Globus pallidus (tissue), 1 donor: ENCODE measurements at places on chromosomes 13 and 19.

DNA sequence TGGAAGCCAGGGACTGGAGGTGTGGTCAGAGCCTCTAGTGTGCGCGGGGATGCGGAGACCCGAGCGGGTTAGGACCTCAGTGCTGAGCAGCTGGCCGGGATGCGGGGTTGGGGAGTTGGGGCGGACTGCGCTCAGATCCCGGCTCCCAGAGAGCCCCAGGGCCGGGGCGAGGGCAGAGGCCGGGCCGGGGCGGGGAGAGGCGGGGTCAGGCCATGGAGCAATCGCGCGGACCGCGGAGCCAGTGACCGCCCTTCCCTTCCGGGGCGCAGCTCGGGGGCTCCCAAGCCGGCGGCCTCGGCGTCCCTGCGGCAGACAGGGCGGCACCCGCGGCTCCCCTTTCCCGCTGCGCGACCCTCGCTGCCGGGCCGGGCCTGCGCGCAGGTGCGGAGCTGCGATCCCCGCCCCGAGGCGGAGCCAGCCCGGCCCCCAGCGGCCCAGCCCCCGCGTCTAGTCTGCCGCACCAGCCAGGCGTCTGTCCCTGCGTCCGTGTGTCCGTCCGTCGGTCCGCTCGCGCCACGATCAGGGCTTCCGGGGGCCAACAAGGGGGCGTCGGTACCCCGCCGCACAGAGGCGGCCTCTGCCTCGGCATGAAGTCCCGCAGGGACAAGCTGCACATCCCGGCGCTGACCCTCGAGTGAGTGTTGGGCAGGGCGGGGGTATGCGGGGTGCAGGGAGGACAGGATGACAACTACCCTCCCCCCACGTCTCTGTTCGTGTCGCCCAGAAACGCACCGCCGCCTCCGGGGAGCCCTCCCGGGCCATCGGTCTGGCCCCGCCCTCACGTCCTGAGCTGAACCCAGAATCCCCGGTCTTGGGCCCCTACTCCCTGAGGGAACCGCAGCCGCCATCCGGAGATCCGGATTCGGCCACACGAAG is 12.4 kb downstream of the MAST3 start:
- DNase-seq = no peak

DNA sequence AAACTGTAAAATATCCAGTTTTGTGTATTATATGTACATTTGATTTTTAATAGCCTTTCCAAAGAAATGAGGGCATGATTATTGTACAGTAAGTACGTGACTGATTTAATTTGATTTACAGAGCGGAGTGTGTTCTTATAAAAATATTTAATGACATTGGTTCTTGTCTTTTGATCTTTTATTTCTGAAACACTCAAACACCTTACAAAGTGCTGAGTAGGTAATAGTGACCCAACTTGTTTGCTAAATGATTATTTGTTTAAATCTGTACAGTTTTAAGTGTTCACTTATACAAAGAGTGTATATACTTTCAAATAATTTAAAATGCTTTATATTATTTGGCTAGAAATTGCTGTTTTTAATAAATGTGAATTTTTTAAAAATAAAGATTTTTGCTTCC is 71.5 kb downstream of the COG3 start:
- DNase-seq = no peak

DNA sequence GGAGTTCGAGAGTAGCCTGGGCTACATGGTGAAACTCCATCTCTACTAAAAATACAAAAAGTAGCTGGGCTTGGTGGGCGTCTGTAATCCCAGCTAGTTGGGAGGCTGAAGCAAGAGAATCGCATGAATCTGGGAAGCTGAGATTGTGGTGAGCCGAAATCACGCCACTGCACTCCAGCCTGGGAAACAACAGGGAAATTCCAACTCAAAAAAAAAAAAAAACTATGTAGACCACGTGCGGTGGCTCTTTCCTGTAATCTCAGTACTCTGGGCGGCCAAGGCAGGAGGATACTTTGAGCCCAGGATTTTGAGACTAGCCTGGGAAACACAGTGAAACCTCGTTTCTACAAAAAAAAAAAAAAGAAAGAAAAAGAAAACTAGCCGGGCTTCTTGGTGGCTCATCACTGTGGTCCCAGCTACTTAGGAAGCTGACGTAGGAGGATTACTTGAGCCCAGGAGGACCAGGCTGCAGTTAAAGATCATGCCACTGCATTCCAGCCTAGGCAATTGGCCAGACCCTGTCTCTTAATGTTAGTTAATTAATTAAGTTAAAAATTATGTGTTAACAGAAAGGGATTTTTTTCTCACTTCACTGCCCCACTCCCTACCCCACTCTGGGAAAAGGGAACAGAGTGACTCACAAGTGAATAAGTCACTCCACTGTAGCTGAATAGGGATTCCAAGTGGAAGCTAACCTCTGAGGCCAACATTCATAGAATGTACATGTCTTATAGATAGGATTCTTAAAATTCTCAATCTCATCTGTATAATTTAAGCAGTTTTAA is 2.2 kb downstream of the ZNF83 start:
- no peak for DNase-seq

- DNase-seq = no peak
These were observed 76.7 kb downstream of the SLAIN1 start for GRCh38 chr13:77774181-77774580.

GRCh38 chr19:44635581-44636438 is 7.9 kb upstream of the PVR start:
- no peak for DNase-seq

DNA sequence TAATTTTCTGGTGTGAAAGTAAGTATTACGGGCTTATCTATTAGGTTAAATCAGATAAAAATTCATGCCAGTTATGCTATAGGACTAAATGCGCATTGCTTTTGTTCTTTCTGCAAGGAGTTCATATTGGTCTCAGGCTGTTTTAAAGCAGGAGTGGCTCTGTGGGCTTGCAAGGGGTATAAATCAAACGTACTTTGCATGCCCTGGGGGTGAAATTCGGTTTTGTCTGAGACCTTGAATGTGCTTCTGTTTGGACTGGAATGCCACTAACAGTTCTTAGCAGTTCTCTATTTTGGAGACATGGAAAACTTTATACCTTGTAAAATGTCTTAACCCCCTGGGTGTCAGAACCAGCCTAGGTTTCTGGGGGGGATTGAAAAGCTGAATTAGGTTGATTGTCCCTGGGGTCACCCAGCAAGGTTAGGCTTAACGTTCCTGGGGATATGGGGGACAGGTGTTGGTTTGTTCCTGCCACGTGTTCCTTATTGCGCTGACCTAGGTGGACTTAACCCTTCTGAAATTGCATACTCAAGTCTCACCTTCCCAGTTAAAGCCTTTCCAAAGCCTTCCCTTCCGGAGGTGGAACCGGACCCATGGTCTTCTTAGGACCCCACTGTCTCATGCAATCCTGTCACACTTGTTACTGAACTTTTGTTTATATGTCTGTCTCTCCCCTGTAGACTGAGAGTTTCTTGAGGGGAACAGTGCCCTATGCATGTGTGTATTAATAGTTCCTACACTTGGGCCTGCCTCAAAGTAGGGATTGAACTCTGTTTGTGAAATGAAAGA is 182.2 kb downstream of the LMO7 start:
- DNase-seq = no peak

GRCh38 chr19:28296506-28296905 is 916.4 kb downstream of the UQCRFS1 start:
- DNase-seq = no peak

- DNase-seq = no peak
These were observed 164.2 kb downstream of the FOXO1 start for GRCh38 chr13:40502236-40502635.

DNA sequence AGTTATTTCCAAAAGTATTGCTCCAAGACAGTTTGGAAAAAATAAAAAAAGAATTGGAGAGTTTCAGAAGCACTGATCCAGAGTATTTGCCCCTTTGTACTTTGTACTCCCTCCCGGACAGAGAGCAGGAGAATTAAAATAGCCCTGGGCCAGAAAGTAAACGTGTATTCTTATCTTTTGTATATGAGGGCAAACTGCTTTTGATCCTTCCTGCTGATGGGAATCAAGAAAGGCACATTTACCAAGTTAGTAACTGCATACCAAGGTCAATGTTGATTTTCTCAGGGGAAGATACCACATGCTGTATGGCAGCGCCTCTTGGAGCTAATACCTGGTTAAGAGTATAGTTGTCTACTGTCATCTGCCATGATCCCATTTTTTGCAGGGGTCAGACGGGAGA is 10.9 kb upstream of the RB1 start:
- DNase-seq = no peak

DNA sequence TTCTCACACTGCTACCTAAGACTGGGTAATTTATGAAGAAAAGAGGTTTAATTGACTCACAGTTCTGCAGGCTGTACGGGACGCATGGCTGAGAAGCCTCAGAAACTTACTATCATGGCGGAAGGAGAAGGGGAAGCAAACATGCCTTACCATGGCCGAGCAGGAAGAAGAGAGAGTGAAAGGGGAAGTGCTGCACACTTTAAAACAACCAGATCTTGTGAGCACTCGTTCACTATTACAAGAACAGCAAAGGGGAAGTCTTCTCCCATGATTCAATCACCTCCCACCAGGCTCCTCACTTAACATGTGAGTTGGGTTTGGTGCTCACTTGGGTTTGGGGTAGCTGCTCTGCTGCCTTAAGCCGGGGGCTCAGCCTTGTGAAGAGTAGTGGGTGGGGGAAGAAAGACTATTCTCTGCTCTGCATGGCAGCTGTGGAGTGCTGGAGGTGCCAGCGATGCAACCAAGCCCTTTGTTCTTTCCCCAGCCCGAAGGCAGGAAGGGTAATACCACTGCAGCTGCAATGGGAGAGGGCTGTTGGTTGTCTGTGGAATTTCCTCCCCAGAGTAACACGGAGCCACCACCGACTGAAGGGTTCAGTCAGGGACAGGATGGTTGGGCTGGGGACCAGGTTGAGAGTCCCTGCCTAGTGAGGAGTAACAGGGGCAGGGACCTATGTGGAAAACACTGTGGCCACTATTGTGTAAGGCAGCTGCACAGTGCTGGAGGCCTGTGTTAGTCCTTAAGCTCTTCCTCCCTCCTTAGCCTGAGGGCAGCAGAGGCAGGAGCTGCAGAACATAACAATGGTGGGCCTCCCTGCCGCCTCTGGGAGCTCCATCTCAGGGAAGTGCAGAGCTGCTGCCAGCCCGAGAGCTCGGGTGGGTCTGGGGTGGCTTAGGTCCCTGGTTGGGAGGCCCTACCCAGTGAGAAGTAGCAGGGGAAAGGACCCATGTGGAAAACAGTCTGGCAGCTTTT is 1262.5 kb downstream of the EFNB2 start:
- peak; percentile 11 for DNase-seq

DNA sequence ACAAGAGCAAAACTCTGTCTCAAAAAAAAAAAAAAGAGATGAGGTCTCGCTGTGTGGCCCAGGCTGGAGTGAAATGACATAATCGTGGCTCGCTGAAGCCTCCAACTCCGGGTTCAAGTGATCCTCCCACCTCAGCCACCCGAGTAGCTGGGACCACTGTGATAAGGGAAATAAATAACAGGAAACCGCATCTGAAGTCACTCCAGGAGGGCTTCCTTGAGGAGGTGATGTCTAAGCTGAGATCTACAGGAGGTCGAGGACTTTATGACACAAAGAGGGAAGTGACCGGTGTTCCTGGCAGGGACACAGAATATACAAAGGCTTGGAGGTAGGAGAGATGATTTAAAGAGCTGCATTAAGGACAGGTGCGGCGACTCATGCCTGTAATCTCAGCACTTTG is 8.9 kb upstream of the NR2F6 start:
- no peak for DNase-seq
